ENCODE measurements at places on chromosomes 6 and 20.

DNA sequence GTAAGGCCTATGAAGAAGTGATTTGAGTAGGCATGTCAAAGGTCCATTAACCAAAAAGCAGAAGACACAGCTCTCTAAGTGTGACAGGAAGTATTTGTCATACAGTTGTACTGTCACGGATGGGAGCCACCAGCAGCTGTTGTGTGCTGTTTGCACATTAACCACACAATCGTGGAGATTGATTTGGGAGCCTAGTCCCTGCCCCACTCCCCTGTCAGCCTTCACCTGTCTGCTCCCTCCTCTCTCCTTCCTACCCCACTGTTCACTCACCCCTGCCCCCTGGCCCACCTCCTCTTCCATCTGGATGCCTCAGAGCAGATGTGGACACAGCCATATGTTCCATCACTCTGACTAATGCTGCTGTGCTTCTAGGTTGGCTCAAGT is 124.7 kb upstream of the SPACA1 start:
- no peak for DNase-seq

DNA sequence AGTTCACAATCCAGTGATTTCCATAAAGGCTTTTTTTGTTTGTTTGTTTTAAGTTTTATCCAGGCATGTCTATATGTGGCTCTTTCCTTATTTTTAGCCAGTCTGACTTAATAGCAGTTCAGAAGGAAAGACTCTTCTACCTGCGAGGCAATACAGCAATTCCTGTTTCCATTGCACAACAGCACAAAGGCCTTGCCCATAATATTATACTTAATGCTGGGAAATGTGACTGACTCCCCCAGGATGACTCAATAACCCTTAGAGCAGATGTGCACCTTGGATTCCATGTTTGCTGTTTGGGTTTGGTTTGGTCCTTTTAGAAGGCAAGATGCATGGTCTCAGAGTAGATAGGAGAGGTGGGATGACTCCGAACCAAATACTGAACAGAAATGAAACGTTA is 184.1 kb downstream of the MTFR2 start:
- no peak for DNase-seq

- DNase-seq = no peak
These were observed 96.3 kb downstream of the FHL5 start for GRCh38 chr6:96659084-96659845.

GRCh38 chr6:45681860-45682511 is 304.3 kb upstream of the SUPT3H start:
- DNase-seq = no peak

DNA sequence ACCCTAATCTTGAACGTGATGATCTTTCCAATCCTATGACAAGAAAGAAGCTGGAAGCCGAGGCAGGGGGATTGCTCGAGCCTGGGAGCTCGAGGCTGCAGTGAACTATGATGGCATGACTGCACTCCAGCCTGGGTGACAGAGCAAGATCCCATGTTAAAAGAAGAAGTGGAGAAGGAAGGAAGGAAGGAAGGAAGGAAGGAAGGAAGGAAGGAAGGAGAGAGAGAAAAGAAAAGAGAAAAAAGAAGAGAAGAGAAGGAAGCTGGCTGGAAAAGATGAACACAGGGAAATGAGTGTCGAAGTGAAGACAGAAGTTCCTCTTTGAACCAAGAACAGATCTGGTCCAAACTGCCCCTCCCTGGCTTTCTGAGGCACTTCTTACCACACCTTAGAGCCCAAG is 136.0 kb upstream of the PRND start:
- no peak for DNase-seq

- no peak for DNase-seq
These were observed 233.9 kb downstream of the PRL start for GRCh38 chr6:22062807-22063408.

DNA sequence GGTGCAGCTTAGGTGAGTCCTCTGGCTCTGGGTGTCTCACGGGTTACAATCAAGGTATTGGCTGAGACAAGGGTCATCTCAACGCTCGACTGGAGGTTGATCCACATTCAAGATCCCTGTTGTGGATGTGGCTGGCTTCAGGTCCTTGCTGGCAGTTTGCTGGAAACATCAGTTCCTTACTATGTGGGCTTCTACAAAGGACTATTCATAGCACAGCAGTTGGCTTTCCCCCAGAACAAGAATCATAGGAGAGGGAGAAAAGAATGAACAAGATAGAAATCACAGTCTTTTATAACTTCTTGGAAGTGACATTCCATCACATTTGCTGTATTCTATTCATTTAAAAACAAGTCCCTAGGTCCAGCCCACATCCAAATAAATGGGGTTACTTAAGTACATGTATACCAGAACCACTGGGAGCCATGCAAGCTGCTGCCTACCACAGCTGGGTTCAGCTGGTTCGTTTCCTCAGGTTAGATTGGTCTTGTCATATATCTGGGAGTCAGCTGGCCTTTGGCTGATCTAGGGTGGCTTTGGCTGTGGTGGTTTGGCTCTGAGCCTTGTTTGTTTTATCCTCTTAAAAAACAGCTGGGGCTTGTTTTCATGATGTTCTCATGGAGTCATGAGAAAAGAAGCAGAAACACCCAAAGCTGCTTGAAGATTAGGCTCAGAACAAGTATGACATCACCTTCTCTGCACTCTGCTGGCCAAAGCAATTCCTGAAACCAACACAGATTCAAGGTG is 433.2 kb upstream of the SPTLC3 start:
- DNase-seq = no peak

- no peak for DNase-seq
These were observed 11.3 kb upstream of the TFAP2A start for GRCh38 chr6:10425975-10426780.

GRCh38 chr20:24969186-24970029 is 20.3 kb downstream of the CST7 start:
- no peak for DNase-seq
